ENCODE measurements at places on chromosomes 7 and 10.

- no peak for DNase-seq
Observed at GRCh38 chr10:111934931-111935330, 248.6 kb downstream of the GPAM start.

DNA sequence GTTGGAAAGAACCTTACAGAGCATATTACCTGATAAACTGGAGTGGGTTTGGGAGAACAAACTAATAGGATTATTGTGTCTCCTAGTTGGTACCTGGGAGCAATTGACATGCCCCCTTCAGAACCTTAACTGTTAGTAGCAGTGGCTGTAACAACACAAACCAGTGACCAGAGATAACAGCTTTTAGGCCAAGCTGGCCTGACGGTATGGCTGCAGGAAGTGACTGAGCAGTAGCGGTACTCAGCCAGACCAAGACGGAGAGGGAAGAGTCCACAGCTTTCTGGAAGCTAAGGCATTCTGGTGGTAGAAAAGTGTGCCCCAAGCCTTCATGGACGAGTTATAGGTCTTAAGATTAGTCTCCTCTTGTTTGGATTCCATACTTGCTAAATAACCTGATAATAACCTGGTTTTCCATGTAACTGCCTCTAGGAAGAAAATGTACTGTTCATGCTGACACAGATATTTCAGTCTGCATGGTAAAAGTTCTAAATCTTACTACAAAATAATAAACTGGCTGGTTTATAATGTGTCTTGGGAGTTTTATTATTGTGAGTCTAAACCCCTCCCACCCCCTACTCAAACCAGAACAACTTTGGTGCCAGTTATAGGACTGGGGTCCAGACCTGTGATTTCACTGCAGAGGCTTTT is 11.3 kb downstream of the NOLC1 start:
- no peak for DNase-seq

GRCh38 chr7:113446391-113446790 is 328.0 kb upstream of the SMIM30 start:
- DNase-seq: no peak

GRCh38 chr7:128166603-128167041 is 74.5 kb upstream of the LEP start:
- no peak for DNase-seq

GRCh38 chr7:93231259-93231658 is 907 bp upstream of the VPS50 start:
- DNase-seq: no peak

GRCh38 chr7:133873631-133874030 is 253.5 kb upstream of the LRGUK start:
- DNase-seq: no peak

- DNase-seq: no peak
Observed at GRCh38 chr7:35021445-35021844, 15.8 kb downstream of the DPY19L1 start.

DNA sequence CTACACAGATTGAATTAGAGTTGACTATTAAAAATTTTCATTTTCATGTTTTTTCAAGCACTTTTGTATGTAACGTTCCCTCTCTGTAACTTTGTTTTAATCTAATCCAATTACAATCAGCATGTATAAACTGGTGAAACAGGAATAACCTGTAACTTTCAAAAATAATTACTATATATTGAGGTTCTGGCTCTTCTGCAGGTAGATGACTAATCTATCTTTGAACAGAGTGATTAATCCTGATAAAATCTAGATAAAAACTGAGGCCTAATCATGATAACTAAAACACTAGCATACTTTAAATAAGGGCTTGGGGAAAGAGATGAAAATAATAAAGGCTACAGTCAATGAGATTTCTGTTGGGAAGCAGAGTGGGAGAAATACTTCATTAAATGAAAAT is 101.6 kb upstream of the KCND2 start:
- no peak for DNase-seq

DNA sequence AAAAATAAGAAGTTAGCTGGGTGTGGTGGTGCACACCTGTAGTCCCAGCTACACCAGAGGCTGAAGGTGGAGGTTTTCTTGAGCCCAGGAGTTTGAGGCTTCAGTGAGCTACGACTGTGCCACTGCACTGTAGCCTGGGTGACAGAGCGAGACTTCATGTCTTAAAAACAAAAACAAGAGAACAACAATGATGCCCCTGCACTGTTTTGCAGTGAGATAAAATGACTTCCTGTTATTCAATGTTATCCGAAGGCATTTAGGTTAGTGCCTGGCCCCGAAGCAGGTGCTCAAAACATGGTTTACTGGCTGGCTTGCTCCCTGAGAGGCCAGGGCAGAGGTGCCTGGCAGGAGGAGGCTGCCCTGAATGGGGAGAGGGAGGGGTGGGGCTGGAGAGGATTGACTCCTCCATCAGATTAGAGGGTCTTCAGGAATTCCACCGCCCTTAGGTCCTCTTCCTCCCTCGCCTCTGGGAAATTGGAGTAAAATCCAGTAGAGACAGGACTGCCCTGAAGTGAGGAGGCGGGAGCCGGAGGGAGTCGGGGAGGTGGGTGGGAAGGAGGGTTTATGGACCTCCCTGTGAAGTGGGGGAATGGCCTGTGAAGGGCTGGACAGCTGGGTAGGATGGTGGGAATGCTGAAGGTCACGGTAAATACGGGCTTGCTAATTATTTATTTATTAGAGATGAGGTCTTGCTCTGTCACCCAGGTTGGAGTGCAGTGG is 6.8 kb upstream of the CLDN4 start:
- no peak for DNase-seq

GRCh38 chr7:106613848-106614560 is 47.0 kb downstream of the CCDC71L start:
- DNase-seq: no peak
